ENCODE measurements at places on chromosomes 2 and 18.
A peak's percentile ranks its signal among the peaks of the same experiment; 100 is the strongest.

DNA sequence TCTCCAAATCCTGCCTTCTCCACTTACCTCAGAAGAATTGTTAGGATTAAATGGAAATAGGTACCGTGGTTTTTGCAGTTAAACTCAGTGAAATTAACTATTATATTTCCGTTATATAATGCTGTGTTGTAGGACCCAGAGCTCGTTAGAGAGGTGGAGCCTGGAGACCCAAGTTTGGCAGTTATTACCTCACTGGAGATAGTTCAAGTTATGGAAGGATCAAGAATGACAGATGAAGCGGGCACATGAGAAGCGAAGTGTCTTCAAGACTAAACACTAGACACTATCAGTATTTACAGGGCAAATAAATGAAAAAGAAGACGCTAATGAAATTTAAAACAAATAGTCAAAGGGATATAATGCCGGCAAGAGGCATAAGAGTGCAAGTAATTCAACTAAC is 866 bp downstream of the CWC22 start:
- no peak for DNase-seq

GRCh38 chr2:237427769-237428506 is 14.0 kb upstream of the COL6A3 start:
- DNase-seq: no peak

DNA sequence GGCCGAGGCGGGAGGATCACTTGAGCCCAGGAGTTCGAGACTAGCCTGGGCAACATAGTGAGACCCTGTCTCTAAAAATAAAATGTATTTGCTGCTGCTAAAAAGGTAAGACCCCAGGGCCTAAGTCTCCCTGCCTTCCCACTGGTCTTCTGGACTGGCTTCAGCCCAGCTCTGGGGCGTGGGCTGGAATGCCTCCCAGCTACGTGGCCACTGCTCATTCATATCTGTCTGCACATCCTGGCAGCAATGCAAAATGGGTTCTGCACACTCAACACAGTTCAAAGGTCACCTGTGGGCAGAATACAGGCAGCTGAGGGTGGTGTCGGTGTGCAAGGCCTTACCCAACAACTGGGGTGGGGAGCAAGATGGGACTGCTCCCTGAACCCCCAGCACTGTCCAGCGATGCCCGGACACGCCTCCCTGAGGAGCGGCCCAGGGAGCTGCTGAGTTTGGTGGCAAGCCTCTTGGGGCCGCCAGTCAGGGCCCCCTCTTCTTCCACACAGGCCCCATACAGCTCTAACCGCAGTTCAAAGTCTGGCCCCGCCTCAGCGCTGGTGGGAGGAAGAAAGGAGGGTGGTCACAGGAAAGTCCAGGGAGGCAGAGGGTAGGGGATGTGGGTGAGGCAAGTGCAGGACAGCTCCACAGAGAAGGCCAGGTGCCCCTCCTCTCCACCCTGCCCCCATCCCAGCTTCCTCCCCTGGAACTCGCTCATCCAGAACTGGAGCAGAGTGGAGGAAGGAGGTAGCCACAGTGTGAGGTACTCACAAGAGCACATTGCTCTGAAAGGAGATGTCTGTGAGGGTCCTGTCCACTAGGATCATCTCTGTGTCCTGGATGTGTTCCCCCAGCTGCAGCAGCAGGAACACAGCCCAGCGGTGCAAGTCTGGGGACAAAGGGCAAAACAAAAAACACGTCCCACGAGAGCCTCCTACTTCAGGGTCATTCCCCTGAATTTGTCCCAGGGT is 8.2 kb downstream of the WDR54 start:
- DNase-seq: no peak

- DNase-seq: no peak
Measured at GRCh38 chr2:138430181-138430580, 71.4 kb upstream of the SPOPL start.

DNA sequence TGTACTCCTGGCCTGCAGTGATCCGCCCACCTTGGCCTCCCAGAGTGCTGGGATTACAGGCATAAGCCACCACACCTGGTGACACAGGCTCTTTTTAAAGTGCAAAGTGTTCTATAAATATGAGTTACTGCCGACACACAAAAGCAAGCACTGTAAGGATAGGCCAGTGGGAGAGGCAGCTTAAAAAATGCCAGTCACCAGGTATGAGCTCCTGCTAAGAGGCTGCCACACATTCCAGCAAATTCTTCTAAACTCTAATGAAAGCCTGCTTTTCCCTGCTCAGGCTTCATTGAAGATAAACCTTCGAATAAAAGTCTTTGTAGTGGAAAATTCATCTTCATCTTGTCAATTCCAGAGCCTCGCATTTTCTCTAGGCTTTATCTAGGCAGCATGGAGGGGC is 203.0 kb upstream of the PID1 start:
- no peak for DNase-seq

DNA sequence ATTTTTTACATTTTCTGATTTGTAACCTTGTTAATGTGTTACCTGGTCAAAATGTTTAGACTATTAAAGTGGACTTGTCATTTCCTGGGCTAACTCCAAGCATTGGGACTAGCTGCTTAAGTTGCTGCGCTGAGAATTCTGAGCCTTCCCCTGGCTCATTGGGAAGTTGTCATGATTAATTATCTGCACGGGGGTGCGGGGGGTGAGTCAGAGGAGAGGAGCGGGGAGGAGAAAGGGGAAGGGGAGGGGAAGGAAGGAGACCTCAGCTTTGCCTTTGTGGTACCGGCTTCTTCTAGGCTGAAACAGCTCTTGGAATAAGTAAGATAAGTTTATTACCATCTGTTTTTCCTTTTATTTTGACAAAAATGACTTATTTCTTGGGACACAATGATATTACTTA is 52.9 kb upstream of the APCDD1 start:
- no peak for DNase-seq

- DNase-seq: peak; percentile 7
Measured at GRCh38 chr2:237731663-237732062, 66.9 kb upstream of the RBM44 start.

- DNase-seq: no peak
Measured at GRCh38 chr2:49971453-49971852, 817.1 kb upstream of the FSHR start.

DNA sequence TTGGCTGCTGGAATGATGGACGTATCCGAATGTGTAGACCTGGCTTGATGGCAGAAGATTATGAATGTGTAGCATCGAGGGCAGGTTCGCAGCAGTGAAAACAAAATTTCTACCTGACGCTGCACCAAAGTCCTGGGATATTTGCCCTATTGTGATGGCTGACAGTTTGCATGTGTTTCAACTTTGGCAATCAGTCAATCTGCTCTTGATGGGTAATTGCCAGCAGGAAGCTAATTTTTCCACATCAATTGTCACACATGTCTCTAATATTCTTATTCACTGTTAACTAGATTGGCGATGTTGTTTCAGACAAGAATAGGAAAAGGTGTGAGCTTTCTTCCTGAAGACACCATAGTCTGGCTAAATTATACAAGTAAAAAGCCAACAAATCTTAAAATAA is 821.3 kb downstream of the LRRTM4 start:
- no peak for DNase-seq

DNA sequence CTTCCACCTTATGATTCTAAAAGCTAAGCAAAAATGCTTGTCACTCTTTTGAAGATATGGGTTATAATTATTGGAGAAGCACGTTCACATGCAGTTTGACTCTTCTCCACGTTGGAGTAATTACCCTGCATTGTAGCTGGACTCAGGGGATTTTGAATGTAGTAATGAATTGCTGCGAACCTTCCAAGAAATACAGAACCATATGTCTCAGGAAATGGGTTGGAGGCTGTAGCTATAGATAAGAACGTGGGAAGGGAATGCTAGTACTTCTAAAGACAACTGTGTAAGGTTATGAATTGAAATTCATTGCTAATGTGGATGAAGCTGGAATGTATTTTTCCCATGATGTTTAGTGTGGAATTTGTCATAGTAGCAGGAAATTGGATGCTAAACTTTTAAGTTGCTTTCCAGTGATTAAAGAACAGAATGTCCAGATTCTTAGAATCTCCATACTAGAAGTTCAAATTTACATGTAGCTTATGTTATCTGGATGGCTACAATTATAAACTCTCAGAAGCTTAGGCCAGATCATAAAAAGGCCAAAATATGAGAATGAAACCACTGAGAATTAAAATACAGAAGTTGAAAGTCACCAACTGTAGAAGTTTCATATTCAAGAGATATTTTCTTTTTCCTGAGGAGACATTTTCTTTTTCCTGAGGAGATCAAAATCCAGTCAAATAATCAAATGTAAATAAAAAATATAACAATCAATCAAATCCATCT is 27.3 kb upstream of the SPOPL start:
- no peak for DNase-seq

GRCh38 chr2:100419915-100420314 is 2.4 kb upstream of the CHST10 start:
- DNase-seq: no peak

DNA sequence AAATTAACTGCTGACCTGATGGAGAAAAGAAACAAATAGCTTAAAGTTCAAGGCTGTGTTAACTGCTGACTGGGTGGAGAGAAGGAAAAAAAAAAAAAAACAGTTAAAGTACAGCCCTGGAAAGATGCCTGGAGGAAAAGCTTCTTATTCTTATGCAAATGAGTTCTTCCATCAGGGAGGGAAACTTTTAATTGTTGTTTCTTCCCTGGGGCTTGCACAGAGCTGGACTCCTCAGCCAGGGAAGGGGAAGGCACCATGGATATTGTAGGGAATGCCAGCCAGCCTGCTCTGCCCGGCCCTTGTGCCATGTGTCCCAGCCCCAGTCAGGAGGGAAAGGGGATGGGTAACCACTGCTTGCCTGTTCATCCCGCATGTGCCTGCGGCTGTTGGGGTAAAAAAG is 833.1 kb upstream of the CRIM1 start:
- DNase-seq: no peak

DNA sequence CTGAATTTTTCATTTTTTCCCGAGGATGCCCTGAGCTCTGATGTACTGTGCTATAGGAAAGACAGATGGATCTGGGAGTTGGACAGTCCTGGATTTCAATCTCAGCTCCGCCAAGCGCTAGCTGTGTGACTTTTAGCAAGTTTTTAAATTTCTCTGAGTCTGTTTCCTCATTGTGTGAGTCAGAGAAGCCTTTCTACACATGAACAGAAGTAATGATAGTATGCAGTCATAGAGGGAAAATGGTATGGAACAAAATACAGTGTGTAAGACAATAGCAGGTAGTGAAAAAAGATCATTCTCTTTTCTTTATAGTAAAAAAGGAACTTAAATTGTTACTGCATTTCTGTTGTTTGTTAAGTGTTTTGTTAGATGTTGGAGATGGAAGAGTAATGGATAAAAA is 52.4 kb upstream of the PPM1B start:
- no peak for DNase-seq

GRCh38 chr2:168601741-168602140 is 145.7 kb downstream of the CERS6 start:
- no peak for DNase-seq

- no peak for DNase-seq
Measured at GRCh38 chr2:230346921-230347533, 20.0 kb downstream of the SP140L start.

DNA sequence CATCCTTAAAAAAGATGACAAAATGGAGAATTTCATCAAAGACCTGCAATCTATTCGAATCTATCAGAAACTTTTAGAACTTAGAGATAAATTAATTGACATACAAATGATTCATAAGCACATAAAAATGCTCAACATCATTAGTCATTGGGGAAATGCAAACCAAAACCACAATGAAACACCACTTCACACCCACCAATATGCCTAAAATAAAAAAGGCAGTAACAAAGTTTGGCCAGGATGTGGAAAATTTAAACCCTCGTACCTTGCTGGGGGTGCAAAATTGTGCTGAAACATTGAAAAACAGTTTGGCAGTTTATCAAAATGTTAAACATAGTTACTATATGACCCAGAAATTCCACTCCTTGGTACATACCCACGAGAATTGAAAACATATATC is 11.5 kb upstream of the EIF2AK3 start:
- peak; percentile 29 for DNase-seq

- no peak for DNase-seq
Measured at GRCh38 chr2:25252291-25253152, 84.1 kb upstream of the POMC start.

GRCh38 chr18:24536326-24536725 is 75.9 kb downstream of the HRH4 start:
- peak; percentile 52 for DNase-seq

DNA sequence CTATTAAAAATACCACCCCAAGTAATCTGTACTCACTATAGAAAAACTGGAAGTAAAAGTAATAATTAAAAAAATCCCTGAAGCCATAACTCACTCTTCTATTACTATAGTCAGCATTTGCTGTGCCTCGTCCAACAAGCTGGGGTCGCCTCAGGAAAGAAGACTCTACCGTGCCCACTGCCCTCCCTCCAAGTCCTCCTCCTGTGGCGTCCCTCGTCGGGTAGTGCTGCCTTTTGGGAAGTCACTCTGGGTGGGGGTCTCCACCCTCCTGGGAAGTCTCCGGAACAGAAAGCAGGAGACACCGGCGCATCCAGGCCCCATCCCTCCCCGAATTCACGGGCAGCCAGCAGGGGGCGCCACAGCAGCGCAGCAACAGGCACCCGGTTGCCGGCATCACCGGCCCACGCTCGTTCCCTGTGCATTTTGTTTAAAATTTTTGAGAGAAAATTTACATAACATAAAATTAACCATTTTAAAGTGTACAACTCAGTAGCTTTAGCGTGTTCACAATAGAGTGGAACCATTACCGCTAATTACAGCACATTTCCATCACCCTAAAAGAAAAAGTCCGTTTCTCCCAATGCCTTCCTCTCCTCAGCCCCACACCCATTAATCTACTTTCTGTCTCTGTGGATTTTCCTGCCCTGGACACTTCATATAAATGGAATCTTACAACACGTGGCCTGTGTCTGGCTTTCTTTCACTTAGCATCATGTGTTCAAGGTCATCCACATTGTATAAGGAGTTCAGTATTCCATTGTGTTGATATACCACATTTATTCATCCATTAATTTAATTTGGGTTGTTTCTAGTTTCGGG is 62.2 kb downstream of the ADNP2 start:
- DNase-seq: no peak

- DNase-seq: no peak
Measured at GRCh38 chr2:238461051-238461450, 34.3 kb downstream of the ASB1 start.

GRCh38 chr2:120912101-120912985 is 176.7 kb downstream of the GLI2 start:
- peak; percentile 92 for DNase-seq

DNA sequence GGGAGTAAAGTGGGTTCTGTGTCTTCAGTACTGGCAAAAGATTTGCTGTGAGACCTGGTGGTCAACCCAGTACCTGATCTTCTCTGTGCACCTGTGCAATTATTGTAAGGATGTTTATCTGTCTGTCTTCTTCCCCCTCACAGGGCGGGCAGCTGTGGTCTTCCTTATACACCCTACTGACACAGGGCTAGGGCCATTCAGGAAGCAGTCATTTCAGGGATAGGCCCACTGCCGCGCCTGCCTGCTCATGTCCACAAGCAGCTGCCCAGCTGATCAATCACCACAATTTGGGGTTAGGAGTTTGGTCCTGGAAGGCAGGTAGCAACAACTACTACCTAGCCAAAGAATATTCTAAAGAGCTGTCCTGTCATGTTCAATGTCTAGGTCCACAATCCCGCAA is 1.2 kb upstream of the CNNM4 start:
- no peak for DNase-seq

GRCh38 chr18:53947092-53947640 is 277.3 kb downstream of the MBD2 start:
- no peak for DNase-seq

Measured in LoVo (cell line).